ENCODE measurements at places on chromosomes 7 and 10.
A peak's percentile ranks its signal among the peaks of the same experiment; 100 is the strongest.

- no peak for DNase-seq
Observed at GRCh38 chr7:76383089-76383944, 24.5 kb upstream of the YWHAG start.

- DNase-seq, result peak; percentile 93
Observed at GRCh38 chr10:73413528-73414229, at the start of gene ANXA7. TSS of gene ANXA7 (minus strand) at chr10:73414058. CDS start at chr10:73400856, 13,202 bp downstream.

DNA sequence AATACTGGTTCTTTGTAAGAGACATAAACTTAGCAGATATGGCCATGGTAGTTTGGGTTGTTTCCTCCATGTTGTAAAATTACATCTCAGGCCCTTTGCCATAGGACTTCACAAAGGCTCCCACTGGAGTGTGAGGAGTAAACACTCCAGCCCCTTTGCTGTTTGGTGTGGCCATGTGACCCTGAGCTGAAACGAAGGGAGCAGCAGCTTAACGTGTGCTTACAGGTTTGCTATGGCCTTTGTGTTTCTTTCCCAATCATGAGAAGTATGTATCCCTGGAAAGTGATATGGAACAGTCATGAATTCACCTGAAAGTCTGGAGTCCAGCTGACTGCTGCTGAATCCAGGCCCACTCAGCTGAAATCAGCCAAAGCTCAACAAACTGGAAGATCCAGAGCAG is 23.8 kb upstream of the SFTPA1 start:
- no peak for DNase-seq

DNA sequence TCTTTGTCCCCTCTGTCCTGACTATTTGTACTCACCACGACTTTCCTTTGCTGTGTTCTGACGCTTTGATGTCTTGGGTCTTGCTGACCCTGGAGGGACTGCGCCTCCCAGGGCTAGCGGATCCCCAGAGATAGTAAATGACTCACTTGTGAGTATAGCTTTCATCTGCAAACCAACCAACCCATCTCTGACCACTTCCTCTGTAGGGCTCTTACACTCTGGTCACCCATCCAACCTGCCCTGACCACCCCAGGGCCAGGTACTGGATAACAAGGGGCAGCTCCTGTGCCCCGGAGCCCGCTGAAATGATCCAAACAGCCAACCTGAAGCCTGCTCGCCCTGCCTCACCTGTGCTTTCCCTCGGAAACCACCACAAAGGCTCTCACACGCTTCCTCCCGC is 125.2 kb upstream of the CARD11 start:
- DNase-seq, result no peak

DNA sequence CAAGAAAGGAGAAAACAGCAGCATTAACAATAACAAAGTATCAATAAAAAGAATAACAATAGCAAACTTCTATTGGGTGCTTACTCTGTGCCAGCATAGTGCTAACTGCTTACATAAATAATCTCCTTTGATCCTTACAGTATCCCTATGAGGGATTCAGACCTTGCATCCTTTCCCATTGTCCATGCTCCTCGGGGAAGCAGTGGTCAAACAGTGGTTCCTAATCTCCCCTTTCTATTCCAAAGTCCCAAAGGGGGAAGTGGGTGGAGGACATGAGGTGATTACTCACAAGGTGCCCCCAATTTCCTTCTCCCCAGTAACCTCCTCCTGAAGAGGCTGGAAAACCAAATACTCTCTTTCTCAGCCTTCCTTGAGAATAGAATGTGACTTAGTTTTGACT is 22.0 kb upstream of the MSMB start:
- no peak for DNase-seq

DNA sequence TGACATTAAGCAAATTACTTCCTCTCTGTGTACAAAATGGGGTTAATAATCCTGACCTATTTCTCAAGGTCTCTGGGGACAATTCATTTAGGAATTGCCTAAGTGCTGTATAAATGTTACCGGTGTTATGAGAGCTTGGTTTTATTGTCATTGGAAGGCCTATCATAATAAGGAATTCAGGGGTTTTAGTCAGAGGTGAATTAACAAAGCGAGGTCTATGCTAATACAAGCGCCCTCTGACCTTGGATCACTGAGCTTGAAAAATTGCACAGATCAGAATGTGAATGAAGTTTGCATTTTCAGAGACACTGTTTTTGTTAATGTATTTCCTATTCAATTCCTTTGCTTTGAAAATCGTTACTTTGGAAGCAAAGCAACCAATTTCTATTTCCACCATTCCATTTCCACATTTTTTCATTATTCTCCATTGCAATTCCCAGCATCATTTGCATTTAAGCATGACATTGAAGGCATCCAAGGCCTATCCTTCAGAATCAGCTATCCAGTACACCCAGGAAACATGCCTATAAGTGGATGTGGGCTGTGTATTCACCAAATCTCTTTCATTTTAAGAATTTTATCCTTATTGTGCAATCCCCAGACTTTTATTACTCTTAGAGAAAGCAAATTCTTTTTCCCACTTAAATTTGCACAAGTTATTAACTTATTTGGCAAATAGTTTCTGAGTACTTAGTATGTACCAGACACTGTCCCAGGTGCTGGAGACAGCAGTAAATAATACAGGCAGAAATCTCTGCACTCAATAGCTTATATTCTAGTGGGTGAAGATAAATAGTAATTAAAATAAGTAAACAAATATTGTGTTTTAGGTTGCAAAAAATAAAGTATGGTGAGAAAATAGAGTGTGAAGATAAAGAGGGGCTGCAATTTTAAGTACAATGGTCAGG is 133.1 kb downstream of the NRCAM start:
- DNase-seq, result no peak

- no peak for DNase-seq
Observed at GRCh38 chr7:73932364-73932763, 71.4 kb downstream of the TMEM270 start.

GRCh38 chr10:90964781-90965465 is 44.0 kb upstream of the ANKRD1 start:
- no peak for DNase-seq

DNA sequence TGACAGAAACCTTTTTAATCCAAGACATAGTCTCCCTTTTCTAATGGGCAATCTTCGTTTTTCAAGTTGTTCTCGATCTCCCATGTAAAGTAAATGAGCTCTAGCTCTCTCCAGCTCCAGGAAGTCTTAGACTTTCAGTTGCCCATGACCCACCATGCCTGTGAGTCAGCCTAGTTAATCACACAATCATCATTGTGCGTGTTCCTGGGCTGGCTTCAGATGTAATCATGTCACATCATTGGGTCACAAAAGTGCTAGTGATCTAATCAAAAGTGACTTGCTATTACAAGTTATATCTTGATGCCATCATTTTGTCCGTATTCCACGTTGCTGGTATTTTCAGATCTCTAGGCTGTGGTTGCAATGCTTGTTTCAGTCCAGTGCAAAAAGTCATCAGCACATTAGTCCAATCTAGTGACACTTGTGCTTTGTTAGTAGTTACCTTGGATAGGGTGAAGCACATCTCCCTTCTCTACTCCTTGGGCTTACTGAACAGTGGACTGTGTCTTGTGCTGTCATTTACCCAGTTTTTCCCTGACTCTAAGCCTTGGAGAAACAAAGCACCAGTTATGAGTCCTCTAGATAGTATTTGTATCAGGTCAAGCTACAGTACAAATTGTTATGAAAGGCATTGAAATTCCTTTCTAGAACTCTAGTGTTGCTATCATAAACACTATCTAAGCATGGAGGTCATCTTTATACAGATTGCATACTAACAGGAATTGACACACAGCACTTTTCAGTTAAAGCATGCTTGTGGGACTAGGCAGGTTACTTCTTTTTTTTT is 316.6 kb downstream of the GFRA1 start:
- DNase-seq, result no peak
